ENCODE measurements at places on chromosomes 2 and 18. TPM values are rescaled to one million over a fixed set of nuclear protein-coding genes. Genes with fewer than 3 reads are reported as not detected.

- H3K4me1 ChIP-seq = peaks cover 5% of the 10 kb centered on the region
- H3K4me3 ChIP-seq = no peak overlapping the region
- H3K27me3 ChIP-seq = no peaks in the 10 kb centered on the region
- no peaks in the 10 kb centered on the region for H3K36me3 ChIP-seq
- DNase-seq = peak; percentile 17
These were observed 123.0 kb upstream of the SLC39A10 start for GRCh38 chr2:195533771-195534642.

Gene DSG1
- not detected for total RNA-seq

DNA sequence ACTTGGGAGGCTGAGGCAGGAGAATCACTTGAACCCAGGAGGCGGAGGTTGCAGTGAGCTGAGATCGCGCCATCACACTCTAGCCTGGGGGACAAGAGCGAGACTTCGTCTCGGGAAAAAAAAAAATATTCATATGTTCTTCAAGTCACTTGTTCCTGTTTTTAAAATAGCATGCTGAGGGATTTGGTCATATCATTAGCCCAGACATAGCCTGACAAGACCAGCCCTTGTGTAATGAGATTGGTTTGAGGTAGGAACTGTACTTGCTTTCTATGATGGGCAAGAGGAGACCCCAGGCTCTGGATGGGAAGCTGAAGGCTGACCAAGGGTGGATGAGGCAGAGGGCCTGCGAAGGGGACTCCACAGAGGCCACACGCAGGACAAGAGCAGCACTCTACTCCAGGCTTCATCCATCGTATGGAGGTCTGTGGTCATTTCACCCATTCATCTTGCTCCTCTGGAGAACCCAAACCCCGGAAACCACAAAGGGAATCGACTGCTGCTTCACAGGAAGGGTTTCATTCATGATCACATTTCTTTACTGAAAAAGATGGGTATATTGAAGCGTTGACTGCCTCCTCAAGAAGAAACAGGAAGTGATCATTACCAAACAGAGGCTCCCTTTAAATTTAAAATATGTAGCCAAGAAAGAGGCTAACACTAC lies 87.1 kb upstream of the ZNF397 start:
- no peak overlapping the region for H3K27ac ChIP-seq
- H3K36me3 ChIP-seq = no peaks in the 10 kb centered on the region
- H3K4me3 ChIP-seq = no peak overlapping the region
- H3K4me1 ChIP-seq = no peaks in the 10 kb centered on the region

DNA sequence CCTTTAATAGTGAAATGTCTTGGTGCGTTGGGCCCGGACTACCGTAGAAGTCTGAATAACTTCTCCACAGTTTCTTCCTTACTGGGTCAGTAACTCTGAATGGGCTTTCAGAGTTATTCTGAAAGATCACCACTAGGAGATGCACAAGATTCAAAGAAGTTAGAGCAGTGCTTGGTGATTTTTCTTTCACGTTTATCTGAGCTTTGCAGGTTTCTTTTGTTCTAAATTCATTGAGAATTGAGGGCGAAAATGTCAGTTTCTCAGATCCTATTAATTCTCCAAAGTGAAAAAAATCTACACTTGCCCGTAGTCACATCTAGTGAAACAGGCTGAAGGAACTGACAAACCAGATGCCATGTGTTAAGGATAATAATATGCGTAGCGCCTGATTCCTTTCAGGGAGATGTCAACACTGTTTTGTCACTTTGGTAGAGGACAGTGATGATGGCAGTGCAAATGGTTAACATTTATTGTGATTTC lies 70.1 kb downstream of the QPCT start:
- H3K4me3 ChIP-seq = no peak overlapping the region
- no peaks in the 10 kb centered on the region for H3K27me3 ChIP-seq
- DNase-seq = no peak
- no peaks in the 10 kb centered on the region for H3K4me1 ChIP-seq

GRCh38 chr2:128405467-128405900 lies 86.8 kb upstream of the HS6ST1 start:
- no peaks in the 10 kb centered on the region for H3K36me3 ChIP-seq
- no peaks in the 10 kb centered on the region for H3K4me1 ChIP-seq
- no peak overlapping the region for H3K27ac ChIP-seq
- no peak for DNase-seq
- H3K27me3 ChIP-seq = no peaks in the 10 kb centered on the region

DNA sequence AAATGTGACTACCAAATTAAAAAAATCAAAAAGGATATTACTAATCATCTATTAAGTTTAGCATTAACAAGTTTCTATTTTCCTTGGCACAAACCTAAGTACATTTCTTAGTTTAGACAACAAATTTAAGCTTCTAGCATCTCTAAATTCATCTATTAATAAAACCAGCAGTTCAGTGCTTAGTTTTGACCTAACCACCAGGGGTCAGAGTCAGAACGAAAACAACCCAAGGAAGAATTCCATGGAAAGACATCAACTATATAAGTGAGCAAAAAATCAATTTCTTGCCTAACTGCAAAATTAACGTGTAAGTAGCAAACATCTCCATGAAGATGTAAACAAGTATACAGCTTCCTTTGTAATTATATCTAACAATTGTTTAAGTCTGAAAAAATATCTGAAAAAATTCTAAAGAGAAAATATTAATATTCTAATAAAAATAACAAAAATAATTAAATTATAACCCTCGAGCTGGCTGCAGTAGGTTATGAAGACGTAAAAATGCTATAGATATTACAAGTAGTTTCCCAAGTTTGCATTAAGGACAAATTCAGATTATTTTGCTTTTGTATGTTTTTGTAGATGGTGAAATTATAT lies 83.7 kb downstream of the CERKL start:
- H3K27ac ChIP-seq = no peak overlapping the region
- no peaks in the 10 kb centered on the region for H3K4me1 ChIP-seq
- H3K27me3 ChIP-seq = no peaks in the 10 kb centered on the region
- H3K4me3 ChIP-seq = no peak overlapping the region
- H3K36me3 ChIP-seq = no peaks in the 10 kb centered on the region
- DNase-seq = no peak

DNA sequence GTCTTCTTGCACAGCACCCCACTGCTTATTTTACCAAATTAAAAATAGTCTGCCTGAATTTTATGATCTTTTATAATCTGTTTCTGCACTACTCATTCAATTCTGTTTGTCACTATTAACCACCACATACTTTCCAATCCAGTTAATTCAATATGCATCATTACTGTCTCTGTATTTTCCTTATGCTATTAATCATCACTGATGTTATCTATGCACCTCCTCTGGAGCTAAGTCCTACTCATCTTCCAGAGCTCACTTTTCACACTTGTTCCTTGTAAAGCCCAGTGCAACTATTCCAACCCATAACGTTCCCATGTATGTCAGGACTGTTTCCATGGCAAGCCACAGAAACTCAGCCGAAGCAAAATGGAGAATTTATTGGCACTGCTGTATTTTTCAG lies 713.6 kb downstream of the PLCL1 start:
- H3K4me3 ChIP-seq = no peak overlapping the region
- no peaks in the 10 kb centered on the region for H3K36me3 ChIP-seq
- H3K4me1 ChIP-seq = no peaks in the 10 kb centered on the region
- H3K27me3 ChIP-seq = no peaks in the 10 kb centered on the region
- no peak for DNase-seq
- no peak overlapping the region for H3K27ac ChIP-seq

Gene CPO
- 2.1 TPM for total RNA-seq

GRCh38 chr2:64348386-64349130 lies 105.4 kb upstream of the LGALSL start:
- H3K36me3 ChIP-seq = no peaks in the 10 kb centered on the region
- H3K4me3 ChIP-seq = no peak overlapping the region
- H3K27me3 ChIP-seq = no peaks in the 10 kb centered on the region
- no peaks in the 10 kb centered on the region for H3K4me1 ChIP-seq
- H3K27ac ChIP-seq = no peak overlapping the region

DNA sequence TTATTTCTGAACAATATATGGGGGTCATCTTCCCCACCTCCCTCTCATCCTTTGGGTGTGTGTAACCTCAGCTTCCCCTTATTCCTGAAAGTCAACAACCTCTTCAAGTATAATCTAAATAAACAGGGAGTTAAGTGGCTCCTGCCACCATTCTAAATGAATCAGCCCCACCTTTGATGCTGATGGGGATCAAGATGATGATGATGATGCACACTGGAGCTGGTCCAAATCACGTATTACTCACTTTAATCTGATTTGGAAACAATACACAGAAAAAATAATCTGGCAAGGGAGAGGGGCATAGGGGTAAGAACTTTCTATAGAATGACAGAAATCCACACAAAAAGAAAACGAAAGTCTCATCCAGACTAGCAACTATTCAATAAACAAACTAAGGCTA lies 7.1 kb downstream of the ACVR1 start:
- H3K4me3 ChIP-seq = no peak overlapping the region
- no peaks in the 10 kb centered on the region for H3K27me3 ChIP-seq

- no peaks in the 10 kb centered on the region for H3K27me3 ChIP-seq
- DNase-seq = no peak
- no peak overlapping the region for H3K4me3 ChIP-seq
- no peaks in the 10 kb centered on the region for H3K36me3 ChIP-seq
These were observed 127.0 kb upstream of the KLHL14 start for GRCh38 chr18:32899819-32900218.

DNA sequence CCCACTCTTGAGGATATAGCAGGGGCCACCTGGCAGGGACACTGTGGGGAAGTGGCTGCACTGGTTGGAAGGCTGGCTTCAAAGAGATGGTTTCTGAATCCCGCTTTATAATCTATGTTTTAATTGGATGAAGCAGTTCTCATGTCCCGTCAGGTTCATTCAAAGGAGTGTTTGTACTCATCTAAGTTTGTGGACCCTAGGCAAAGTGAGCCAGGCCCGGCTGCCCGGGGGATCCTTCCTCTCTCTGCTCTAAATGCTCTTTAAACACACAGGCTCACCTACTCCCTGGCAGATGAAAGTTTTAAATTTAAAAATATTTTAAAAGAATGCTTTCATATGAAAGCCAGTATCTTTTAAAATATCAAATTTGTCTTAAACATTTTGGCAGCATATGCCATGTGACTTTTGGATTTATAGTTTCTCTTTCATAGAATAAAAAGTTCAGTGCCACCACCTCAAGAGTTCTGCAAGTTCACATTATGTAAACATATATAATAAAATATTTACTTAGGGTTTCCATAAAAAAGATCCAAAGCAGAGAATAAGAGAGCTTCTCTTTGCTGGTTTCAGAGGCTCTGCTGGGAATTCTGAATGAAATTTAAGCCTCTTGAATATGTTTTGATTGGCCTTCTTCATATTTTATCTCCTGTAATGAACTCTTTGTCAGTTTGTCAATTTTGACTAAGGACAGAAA lies 143.5 kb upstream of the ALPP start:
- no peaks in the 10 kb centered on the region for H3K27me3 ChIP-seq
- peaks cover 7% of the 10 kb centered on the region for H3K36me3 ChIP-seq
- no peaks in the 10 kb centered on the region for H3K4me1 ChIP-seq
- no peak overlapping the region for H3K27ac ChIP-seq

DNA sequence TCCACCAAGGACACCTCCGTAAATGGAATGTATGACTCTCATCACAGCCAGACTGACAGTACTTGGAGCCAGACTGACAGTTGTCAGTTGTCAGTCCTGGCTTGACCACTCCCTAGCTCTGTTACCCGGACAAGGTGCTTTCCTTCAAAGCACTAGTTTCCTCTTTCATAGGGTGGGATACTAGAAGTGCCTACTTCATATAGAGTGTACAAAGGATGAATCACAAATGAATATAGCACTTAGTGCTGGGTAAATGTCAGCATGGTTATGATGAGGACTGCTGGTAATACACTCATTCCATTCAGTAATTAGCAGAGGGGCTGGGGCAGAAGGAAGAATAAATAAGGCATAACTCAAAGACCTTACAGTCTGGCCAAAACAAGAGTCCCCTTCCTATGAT lies 91.4 kb downstream of the ARL4C start:
- H3K27ac ChIP-seq = no peak overlapping the region
- no peaks in the 10 kb centered on the region for H3K36me3 ChIP-seq
- H3K27me3 ChIP-seq = no peaks in the 10 kb centered on the region
- no peak for DNase-seq

Gene GAD1
- 0.11 TPM for total RNA-seq

Gene MOGAT1
- not detected for total RNA-seq

DNA sequence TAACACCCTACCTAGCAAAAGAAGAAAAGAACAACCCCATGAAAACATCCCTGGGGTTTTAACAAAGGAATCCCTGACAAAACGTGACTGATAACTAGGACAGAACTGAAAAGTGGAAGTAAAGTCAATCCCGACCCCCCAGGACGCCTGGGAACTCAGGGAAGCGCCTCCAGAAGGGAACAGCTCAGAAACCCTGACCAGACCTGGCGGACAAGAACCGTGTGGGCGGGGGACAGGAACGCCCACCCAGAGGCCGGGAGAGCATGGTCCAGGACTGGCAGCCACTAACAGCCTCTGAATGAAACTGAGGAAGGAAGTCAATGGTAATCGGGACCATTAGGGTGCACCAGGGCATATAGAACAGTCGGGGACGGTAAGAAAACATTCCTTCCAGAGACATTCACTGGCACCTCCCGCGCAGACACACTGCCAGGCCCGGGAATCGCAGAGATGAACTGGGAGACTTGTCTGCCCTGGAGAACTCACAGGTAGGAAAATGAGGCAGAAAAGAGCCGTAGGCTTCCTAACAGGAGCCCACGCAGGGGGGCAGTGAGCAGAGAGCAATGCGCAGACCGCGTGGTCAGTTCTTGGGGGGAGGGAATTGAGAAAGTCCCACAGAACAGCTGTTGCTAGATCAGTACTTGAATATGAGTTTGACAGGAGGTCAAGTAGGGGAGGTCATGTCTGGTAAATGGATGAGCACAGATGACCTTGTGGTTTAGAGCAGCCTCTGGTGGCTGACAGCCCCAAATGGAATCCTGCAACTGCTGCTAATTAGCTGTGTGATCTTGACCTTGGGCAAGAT lies 1.3 kb upstream of the TBC1D8 start:
- H3K4me1 ChIP-seq = peaks cover 12% of the 10 kb centered on the region
- H3K4me3 ChIP-seq = no peak overlapping the region
- peak; percentile 48 for DNase-seq
- H3K27ac ChIP-seq = peak overlapping the region; percentile 83

Gene CYTIP
- 8.9 TPM for total RNA-seq

Gene MRPS9
- 20.1 TPM for total RNA-seq

Measured in thyroid gland (tissue), 4 donors.